Motor neuron (in vitro differentiated cells): ENCODE measurements at places on chromosomes 5 and 9. TPM values are rescaled to one million over a fixed set of nuclear protein-coding genes. Genes with fewer than 3 reads are reported as not detected.

- ATAC-seq = no peak
Measured at GRCh38 chr5:94916619-94917018, 298.1 kb downstream of the SLF1 start.

GRCh38 chr5:159398936-159399335, 68.6 kb upstream of the IL12B start:
- no peak for ATAC-seq

Gene MYO10
- 22.3 and 24.2 TPM in 2 replicates for total RNA-seq

GRCh38 chr9:124504530-124505005, 2.6 kb downstream of the NR5A1 start:
- ATAC-seq = no peak

GRCh38 chr5:94391996-94392395, 226.4 kb downstream of the KIAA0825 start:
- ATAC-seq = no peak

- ATAC-seq = no peak
Measured at GRCh38 chr5:143413958-143414669, 10.6 kb upstream of the NR3C1 start.

- ATAC-seq = no peak
Measured at GRCh38 chr5:68436686-68437520, 221.3 kb downstream of the PIK3R1 start.

Gene EIF4E1B
- 0.78 and 1.0 TPM in 2 replicates for total RNA-seq

DNA sequence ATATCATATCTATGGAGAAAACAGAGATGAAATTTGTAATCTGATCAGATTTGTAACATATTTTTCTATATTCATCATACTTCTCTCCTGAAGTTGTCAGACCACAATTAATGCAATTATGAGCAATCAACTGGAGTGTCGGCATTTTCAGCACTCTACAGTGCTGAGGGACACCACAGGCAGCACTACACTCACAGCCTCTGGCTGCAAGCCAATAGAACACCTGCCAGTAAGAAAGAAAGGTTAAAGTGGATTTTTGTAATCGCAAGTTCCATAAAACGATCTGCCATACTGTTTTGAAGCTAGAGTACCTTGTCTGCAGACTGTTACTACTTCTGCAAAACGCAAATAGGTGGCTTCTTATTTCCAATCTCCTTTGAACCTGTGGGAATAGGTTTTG, 147.6 kb downstream of the ADAMTS6 start:
- no peak for ATAC-seq

Gene TMEM8B
- total RNA-seq = 14.7 and 20.6 TPM in 2 replicates
